Activated CD4-positive, alpha-beta T cell treated with anti-CD3 and anti-CD28 coated beads for 36 hours (primary cell): ENCODE measurements at places on chromosomes 12 and 14. TPM values are rescaled to one million over a fixed set of nuclear protein-coding genes. Genes with fewer than 3 reads are reported as not detected.

DNA sequence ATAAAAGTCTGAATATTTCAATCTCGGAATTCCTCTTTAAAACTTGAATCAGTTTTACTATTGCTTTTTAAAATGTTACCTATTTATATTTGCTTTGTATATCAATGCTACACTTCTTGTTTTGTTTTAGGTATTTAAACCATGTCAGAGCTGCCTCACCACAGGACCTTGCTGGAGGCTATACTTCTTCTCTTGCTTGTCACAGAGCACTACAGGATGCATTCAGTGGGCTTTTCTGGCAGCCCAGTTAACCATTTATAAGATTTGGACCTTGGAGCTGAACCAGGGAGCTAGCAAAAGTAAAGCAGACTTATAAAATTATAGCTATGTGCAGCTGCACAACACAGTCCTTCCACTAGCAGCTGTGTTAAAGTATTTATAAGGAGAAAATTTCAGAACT is 12.8 kb downstream of the TRMT5 start:
- no peak for DNase-seq

DNA sequence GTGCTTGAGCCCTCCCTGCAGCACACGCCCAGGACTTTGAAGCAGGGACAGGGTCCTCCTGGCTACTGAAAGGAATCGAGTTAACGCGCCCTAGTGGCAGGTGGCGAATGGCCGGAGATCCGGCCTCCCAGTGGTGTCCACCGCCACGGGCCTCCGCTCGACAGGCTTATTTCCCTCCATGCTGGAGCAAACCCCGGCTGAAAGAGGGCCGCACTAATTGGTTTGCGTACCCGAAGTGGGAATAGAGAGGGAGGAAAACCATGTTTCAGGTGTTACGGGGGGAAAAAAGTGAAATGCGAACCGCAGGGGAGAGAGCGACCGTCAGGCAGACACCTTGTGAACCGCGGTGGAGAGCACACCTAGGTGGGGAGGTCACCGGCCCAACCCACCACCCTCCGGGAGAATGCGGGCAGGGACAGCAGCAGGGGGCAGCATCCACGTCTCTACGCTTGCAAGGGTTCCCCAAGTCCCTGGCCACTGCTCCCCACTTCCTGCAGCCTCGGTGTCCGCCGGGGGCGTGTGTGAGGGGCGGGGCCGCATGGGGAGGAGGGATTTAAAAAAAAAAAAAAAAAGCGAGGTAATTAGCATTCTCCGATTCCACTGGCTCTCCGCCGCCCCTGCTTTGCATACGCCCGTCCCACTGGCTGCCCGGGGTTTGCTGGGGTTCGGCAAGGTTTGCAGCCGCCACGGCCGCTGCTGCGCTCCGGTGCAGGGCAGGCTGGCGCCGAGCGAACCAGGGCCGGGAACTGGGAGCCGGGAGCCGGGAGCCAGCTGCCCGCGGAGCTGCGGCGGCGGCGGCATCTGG is 224.6 kb upstream of the CRY1 start:
- peak; percentile 93 for DNase-seq

DNA sequence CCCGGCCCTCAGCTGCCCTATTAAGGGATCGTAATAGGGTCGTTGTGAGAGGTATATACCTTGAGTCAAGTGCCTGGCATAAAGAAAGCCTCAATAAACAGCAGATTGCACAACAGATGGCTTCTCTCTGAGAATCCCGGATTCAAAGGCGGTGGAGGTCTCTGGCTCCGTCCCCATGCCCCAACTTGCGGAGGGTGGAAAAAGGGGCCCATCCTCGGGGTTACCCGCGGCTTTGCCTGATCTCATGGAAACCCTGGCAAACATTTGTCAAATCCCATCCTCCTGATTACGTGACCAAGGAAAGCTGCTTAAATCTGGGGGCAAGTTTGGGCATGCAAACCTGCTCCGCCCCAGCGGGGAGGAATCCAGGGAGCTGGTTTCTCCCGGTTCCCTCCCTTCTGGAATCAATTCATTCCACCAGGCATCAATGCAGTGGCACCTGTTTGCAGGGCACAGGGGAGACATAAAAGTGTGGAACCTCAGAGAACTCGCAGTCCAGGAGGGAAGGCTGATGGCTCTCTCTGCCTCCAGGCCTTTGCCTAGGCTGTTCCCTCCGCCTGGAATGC is 12.3 kb downstream of the TRPV4 start:
- DNase-seq, result no peak

GRCh38 chr14:68390741-68391140 is 402.1 kb downstream of the ZFP36L1 start:
- DNase-seq, result no peak

Gene COQ5
- 32.6 TPM for total RNA-seq
